Psoas muscle (tissue), 8 donors: ENCODE measurements at places on chromosomes 3 and 15. TPM values are rescaled to one million over a fixed set of nuclear protein-coding genes. Genes with fewer than 3 reads are reported as not detected.

DNA sequence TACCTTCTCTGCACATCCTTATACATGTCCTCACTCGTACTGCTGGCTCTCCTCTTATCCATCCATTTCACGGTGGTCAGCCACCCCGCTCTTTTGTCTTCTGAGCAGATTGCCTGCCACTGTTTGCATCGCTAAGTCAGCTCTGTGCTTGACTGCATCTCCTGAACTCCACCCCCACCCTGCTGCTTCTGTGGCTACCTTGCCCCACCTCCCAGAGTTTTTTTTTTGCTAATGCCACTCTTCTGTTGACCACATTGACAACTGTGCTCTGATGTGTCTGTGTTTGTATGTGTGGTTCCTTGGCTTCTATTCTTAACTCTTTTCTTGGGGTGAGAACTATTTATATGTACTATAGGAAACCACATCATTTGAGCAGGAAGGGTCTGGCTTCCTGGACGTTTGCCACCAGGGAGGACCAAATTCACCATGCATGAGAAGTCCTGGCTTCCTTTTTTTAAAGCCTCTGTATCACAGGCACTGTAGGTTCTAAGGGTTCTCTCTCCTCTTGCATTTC is 12.8 kb upstream of the MTMR10 start:
- H3K27ac ChIP-seq = no peak overlapping the region
- H3K4me1 ChIP-seq = no peaks in the 10 kb centered on the region
- no peaks in the 10 kb centered on the region for H3K36me3 ChIP-seq
- no peak overlapping the region for H3K4me3 ChIP-seq
- H3K27me3 ChIP-seq = no peaks in the 10 kb centered on the region
- DNase-seq = no peak

The MYL3 gene
- total RNA-seq = 1,482 TPM

The POTEB3 gene
- total RNA-seq = not detected

DNA sequence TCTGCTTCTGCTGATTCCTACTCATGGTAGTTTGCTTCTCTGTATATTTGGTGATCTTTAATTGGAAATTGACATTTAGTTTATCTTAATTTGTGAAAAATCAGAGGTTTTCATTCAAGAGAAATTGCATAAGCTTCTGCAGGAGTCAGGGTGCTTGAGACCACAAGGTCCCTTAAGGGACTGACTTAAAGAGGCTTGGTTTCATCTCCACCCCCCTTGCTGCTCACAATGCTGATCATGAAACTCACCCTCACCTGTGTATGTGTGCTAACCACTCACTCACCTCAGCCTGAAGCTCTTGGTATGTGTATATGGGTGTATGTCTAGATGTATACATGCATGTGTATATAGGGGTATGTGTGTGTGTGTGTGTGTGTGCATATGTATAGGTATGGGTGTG is 11.4 kb downstream of the PGPEP1L start:
- H3K27ac ChIP-seq = no peak overlapping the region
- no peaks in the 10 kb centered on the region for H3K36me3 ChIP-seq
- DNase-seq = no peak

- H3K27ac ChIP-seq = no peak overlapping the region
- H3K4me3 ChIP-seq = no peak overlapping the region
- no peaks in the 10 kb centered on the region for H3K4me1 ChIP-seq
- no peak for DNase-seq
Observed at GRCh38 chr15:79060175-79060574, 30.4 kb downstream of the RASGRF1 start.

- no peaks in the 10 kb centered on the region for H3K27me3 ChIP-seq
- H3K36me3 ChIP-seq = no peaks in the 10 kb centered on the region
- DNase-seq = no peak
- H3K4me1 ChIP-seq = peaks cover 37% of the 10 kb centered on the region
- peak overlapping the region; percentile 65 for H3K27ac ChIP-seq
Observed at GRCh38 chr3:152219216-152219615, 49.5 kb upstream of the MBNL1 start.

- no peak overlapping the region for H3K4me3 ChIP-seq
- no peak overlapping the region for H3K27ac ChIP-seq
- no peak for DNase-seq
- H3K36me3 ChIP-seq = no peaks in the 10 kb centered on the region
Observed at GRCh38 chr15:29401644-29402043, 132.0 kb upstream of the NSMCE3 start.

GRCh38 chr15:40449275-40449674 is 8.5 kb downstream of the BAHD1 start:
- H3K27me3 ChIP-seq = no peaks in the 10 kb centered on the region
- peaks cover 10% of the 10 kb centered on the region for H3K4me1 ChIP-seq
- no peaks in the 10 kb centered on the region for H3K36me3 ChIP-seq
- H3K4me3 ChIP-seq = no peak overlapping the region

DNA sequence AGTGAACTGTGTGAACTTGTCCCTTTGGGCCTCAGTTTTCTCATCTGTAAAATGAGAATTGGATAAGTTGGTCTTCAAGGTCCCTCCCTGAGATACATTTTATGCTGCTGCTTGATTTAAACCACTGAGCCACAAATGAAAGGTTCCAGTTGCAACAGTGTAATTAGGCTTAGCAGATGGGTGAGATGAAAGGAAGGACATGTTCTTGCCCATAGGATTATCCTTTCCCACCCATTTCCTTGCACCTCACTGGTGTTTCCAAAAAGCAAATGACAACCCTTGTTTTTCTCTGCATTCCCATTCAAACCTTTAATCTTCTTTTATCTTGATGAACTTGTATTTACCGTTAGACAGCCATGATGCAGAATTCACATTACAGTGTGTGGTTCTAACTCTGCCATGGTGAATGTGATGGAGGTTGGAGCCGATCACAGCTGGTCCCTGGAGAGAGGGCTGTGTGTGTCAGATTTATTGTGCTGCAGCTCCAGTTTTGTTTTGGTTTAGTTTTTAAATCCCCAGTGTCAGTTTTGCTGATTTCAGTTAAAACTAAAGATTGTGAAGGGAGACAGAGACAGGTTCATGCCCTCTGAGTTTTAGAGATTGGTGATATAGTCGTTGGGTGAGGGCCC is 44.0 kb downstream of the MAP2K1 start:
- no peaks in the 10 kb centered on the region for H3K4me1 ChIP-seq
- no peaks in the 10 kb centered on the region for H3K36me3 ChIP-seq
- H3K4me3 ChIP-seq = no peak overlapping the region
- H3K27ac ChIP-seq = no peak overlapping the region

GRCh38 chr15:57320631-57321220 is 55.6 kb upstream of the CGNL1 start:
- H3K36me3 ChIP-seq = no peaks in the 10 kb centered on the region
- no peak for DNase-seq
- no peak overlapping the region for H3K27ac ChIP-seq
- no peak overlapping the region for H3K4me3 ChIP-seq
- H3K27me3 ChIP-seq = no peaks in the 10 kb centered on the region

The GOLGA8S gene
- total RNA-seq = not detected

DNA sequence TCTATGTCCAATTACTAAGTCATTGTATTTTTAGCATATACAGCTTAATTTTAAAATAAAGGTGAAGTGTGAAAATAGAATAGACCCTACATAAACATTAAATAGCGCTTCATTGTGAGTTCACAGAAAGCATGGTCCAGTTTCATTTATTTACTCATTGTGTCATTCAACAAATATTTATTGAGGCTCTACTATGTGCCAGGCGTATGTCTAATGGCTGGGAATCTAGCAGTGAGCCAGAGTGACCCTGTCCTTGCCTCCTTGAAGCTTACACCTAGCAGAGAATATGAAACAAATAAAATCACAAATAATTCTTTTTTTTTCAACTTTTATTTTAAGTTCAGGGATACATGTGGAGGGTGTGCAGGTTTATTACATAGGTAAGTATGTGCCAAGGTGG is 161.7 kb downstream of the CFAP20DC start:
- no peaks in the 10 kb centered on the region for H3K36me3 ChIP-seq
- no peak overlapping the region for H3K4me3 ChIP-seq
- no peak overlapping the region for H3K27ac ChIP-seq

The EFCC1 gene
- 0.48 TPM for total RNA-seq

GRCh38 chr3:171528102-171528501 is 67.9 kb upstream of the TNIK start:
- no peaks in the 10 kb centered on the region for H3K4me1 ChIP-seq
- H3K36me3 ChIP-seq = no peaks in the 10 kb centered on the region
- no peak for DNase-seq
- no peak overlapping the region for H3K4me3 ChIP-seq
- no peaks in the 10 kb centered on the region for H3K27me3 ChIP-seq

GRCh38 chr3:63413523-63413922 is 135.4 kb downstream of the SYNPR start:
- no peaks in the 10 kb centered on the region for H3K4me1 ChIP-seq
- no peak for DNase-seq
- H3K4me3 ChIP-seq = no peak overlapping the region
